CD4-positive, alpha-beta T cell treated with Interferon alpha-2 for 1 hour (primary cell): ENCODE measurements at places on chromosomes 7 and 10.
A peak's percentile ranks its signal among the peaks of the same experiment; 100 is the strongest.

GRCh38 chr7:142478479-142479220 lies 220.8 kb upstream of the PRSS58 start:
- peak; percentile 60 for DNase-seq

GRCh38 chr10:117299435-117299834 lies 58.5 kb downstream of the SLC18A2 start:
- DNase-seq, result no peak

DNA sequence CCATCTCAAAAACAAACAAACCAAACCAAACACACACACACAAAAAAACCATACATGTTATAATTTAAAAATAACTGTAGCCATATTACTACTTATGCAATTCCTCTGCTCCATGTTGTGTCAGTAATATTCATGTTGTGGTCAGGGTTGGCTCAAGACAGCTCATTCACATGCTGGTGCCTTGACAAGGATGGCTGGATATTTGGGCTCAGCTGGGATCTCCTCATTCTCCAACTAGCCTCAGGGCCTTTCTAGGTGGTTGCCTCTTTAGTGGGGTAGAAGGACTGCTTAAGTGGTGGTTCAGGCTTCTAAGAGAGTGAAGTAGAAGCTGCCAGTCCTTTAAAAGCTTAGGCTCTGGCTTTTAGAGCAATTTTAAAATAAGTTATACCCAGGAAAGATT lies 189.3 kb downstream of the ADRA2A start:
- no peak for DNase-seq

DNA sequence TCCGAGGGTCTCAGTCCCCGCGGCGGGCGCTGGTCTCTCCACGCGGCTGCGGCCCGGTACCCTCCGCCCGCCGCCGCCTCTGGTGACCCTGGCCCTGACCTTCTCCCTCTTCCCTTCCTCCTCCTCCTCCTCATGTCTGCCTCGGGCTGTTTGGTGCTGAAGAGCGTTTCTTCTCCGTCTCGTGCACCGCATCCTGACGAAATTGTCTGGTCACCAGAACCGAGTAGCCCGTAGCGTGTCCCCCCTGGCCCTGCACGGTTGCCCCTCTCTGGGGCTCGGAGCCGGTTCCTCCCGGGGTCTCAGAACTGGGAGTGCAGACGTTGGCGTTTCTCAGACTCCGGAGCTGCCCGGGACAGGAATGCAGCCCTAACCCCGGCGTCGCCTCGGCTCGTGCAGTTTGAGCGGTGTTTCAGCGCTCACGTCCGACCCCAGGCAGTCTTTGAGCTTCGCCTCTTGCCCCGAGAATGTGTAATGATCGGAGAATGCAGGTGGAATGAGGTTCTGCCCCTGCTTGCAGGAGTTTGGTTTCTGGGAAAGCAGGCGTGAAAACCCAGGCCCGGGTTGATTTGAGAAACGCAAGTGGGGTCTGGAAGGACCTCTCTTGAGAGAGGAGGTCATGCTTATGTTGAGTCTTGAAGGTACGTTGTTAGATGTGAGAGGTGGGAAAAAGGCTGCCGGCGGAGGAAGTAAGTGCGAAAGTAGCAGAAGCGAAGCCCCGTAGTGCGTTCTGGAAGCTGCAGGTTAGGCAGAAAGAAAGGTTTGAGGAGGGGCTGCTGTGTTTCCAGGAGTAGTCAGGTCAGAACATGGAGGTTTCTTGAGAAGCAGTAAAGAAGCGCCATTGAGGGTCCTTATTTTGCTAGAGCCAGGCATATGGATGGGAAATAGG lies 743 bp downstream of the RBM17 start:
- DNase-seq, result peak; percentile 26

- no peak for DNase-seq
Measured at GRCh38 chr7:158680754-158681153, 23.9 kb downstream of the NCAPG2 start.

DNA sequence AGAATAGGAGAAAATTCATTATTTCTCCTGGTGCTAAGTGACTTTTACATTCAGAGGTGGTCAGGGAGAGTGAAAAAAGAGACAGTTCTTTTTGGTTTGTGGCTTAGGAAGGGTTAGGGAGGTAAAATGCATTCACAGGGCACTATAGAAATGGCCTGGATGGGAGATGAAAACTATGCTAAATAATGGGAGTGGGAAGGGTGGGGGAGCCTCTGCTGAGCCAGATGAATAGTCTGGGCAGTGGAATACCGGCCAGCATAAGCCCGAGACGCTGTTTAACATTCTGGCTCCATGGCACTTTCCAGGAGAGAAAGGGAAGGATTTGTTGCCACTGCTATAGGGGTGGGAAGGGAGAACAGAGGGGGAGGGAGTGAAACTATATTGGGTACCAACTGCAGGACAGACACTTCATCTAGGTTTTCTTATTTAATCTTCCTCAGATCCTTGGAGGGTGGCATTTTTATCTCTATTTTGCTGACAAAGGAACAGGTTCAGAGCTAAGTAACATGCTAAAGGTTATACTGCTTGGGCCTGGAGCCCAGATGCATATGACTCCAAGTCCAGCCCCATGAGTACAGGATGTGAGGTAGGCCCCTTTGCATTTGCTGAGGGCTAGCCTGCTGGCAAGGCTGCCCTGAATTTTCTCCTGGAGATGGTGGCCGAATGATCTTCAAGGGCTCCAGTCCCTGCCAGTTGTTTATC lies 372.4 kb downstream of the CCSER2 start:
- no peak for DNase-seq

DNA sequence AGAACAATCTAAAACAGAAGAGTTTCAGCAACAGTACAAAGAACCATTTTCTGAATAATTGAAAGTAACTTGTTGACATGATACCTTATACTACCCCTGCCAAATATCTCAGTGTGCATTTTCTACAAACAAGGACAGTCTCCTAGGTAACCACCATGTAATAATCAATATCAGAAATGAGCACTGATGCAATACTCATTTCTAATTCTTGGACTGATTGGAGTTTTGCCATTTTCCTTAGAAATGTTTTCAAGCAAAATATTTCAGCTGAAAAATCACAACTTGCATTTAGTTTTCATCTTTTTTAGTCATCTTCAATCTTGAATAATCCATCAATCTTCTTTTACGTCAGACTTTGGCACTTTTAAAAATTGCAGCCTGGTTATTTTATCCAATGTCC lies 420.2 kb downstream of the CDC14C start:
- no peak for DNase-seq

DNA sequence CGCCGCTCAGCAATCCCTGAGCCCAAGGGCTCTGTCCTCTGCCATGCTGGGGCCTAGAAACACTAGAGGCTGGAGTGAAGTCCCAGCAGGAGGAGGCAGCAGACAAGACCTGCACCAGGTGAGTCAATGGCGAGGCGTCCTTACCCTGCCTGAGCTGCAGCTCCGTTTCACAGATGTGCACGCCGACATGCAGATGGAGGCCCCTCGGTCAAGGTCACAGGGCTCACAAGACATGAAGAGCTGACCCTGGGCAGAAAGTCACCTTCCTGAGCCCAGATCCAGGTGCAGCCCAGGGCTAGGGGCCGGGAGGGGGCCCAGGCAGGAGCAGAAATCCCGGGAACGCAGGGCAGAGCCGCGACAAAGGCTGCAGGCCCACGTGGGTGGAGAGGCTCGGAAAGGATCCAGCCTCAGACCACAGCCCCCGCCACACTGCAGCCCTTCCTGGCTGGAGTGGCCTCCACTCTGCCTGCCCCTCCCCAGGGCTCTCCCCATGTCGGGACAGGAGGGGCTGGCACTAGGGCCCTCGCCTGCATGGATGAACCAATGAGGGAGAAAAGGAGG lies 23.8 kb downstream of the PDGFA start:
- no peak for DNase-seq
